ENCODE measurements at places on chromosomes 2 and 18.

- DNase-seq: no peak
Observed at GRCh38 chr18:60883587-60883986, 449.6 kb upstream of the CDH20 start.

DNA sequence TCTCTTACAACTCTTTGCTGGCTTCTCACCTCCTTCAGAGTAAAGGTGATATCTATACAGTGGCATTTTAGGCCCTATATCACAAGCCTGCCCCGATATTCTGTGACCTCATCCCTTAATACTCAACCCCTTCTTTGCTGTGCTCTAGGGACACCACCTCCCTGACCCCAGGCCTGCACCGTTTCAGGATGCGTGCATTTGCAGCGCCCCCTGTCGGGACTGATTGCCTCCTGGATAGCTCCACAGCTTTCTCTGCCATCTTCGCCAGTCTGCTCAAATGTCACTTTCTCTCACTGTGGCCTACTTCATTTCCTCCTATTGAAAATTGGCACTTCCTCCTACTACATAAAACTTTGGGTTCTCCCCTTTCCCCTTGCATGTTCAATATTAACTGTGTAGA, 289.6 kb downstream of the SOCS6 start:
- no peak for DNase-seq

DNA sequence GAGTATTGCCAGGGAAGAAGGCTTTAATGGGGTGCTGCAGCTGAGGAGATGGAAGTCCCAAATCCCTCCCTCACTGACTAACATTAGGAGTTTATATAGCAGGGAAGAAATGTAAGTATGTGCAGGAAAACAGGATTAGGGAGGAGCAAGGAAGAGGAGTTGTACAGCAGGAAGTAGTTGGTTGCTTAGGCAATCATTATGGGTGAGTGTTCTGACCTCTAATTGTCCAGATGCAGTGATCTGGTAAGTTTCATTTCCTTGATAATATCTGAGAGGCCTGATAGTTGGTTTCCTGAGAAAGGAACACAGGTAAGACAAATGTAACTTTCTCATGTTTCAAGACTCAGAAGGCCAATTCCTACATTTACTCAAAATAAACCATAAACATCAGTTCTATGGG, 331.9 kb upstream of the GULP1 start:
- DNase-seq: no peak

- DNase-seq: no peak
Observed at GRCh38 chr2:69616755-69617154, 26.8 kb downstream of the AAK1 start.

DNA sequence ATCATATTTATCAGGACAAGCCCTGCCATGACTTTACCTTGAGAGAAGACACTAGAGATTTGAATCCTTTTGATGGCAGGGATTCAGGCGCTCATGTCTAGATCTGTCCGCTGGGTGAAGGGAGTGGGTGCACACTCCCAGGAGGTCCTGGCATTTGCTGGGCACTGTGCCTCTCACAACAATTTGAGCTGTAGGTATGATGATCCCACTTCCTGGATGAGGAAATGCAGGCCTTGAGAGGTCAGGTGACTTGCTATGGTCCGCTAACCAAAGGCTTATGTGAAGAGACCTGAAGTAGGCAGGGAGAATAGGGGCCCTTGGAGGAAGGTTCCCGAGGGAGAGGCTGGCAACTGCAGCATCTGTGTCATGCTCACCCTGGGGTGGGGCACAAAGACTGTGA, 206.1 kb downstream of the HAUS1 start:
- no peak for DNase-seq

- no peak for DNase-seq
Observed at GRCh38 chr2:200616193-200616592, 30.4 kb downstream of the AOX1 start.

DNA sequence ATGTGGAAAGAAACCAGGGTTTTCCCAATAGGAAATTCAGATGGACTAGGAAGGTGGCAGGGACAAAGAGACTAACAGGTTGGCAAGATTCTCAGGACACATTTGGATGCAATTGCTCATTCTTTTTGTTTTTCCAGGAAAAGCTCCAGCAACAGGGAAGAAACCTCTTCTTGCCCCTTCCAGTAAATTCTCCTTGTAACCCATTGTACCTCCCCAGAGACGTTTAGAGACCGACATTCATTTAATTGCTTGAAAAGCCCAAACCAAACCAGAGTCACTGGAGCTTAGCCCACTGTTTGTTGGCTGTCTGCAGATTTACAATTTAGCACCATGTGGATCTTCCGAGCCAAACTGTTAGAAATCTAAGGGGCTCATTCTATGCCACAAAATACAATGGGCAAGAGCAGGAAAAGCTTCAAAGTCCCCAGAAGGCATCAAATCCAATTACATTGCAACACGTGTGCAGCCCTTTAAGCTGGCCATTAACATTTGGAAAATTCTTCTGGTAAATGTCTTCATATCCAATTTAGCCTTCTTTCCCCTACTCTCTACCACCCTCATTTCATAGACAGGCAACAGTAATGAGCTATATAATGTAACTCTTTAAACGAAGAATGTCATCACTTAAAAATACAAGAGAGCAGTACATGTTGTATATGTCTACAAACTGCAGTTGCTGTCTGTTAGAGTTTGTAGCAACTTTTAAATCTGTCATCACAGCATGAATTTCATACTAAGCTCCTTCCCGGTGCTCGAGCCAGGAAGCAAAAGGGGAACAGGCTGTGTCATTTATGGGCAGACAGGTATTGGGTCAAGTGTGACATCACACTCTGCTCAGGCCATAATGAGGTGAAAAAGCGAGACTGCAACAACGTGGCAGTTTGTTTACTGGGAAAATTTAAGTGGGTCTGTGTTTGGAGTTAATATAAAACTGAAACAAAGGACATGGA, 235.6 kb upstream of the HNRNPA3 start:
- DNase-seq: no peak

GRCh38 chr18:46574000-46574742, 82.8 kb downstream of the LOXHD1 start:
- DNase-seq: no peak

GRCh38 chr2:211133766-211134165, 577.4 kb downstream of the CPS1 start:
- DNase-seq: no peak

DNA sequence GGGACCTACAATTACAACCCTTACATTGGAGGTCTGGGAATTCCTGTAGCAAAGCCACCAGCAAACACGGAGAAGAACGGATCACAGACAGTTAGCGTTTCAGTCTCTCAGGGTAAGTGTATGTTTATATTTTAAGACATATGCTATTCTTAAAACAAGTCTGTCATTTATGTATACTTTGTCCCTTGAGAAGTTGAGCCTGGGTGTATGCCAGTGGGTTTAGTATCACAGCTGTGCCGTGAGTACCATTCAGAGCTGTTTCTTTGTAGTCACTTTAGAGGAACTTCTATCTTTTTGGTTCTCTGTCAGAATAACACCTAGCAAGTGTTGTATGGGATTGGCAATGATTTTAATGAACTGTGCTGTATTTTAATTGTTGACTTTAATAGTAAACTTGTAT, 125.6 kb downstream of the BIRC6 start:
- no peak for DNase-seq

DNA sequence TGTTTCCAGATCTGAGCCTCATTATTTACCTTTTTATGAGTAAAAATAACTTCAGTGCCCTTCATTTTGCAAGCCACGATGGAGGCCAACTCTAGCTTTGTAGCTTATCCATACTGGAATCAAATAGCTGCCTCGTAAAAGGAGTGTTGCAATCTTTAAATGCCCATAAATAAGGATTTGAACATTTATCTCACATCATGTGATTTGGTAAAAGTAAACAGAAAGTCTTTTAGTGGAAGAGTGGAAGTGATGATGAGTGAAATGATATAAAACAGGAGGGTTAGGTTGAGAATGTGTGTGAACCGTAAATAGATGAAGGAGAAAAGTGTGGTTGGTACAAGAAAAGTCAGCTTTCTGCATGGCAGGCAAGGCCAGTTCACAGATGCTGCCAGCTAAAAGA, 348.9 kb downstream of the OSR1 start:
- DNase-seq: no peak

GRCh38 chr2:157625296-157625695, 3.4 kb downstream of the ACVR1C start:
- no peak for DNase-seq

- no peak for DNase-seq
Observed at GRCh38 chr18:3248658-3249359, 1.2 kb downstream of the MYL12A start.

- DNase-seq: no peak
Observed at GRCh38 chr2:228866781-228867180, 404.3 kb downstream of the PID1 start.

DNA sequence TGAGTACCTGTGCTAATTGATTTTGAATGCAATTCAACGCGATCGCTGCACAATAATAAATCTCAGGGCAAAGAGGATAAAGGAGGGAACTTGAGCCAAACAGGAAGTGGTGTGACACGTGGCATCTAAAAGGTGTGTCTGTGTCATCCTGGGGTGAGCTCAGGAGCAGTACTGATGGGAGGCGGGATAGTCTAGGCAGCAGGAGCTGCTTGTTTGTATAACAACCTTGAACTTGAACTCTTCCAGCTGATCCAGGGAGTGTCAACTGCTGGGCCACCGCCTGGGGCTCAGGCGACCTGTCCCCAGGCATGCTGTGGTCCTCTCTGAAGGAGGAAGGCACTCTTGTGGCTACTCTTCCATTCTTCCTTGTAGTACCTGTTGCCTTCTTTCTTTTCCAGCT, 61.2 kb downstream of the BOD1L2 start:
- DNase-seq: no peak

DNA sequence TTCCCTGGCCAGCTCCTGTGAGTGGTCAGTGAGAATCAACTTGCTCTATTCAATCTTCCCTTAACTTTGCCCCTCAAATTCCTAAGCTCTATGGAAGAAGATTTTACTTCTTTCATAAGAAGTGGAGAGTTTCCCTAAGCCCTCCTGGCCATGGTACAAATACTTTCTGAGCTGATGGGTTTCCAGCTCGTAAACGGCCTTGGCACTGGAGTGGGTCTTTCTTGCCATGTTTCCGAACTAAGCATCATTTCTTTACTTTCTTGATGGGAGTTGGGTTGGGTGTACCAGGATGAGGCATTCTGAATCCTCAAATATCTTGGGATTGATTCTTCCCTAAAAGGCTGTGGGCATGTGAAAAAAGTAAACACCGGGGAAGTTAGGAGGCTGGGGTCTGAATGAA, 72.5 kb downstream of the ACKR3 start:
- DNase-seq: no peak

GRCh38 chr2:183035298-183035953, 2.8 kb downstream of the NCKAP1 start:
- DNase-seq: no peak

- DNase-seq: no peak
Observed at GRCh38 chr2:154194909-154195643, 323.4 kb downstream of the GALNT13 start.

- no peak for DNase-seq
Observed at GRCh38 chr2:65458999-65459398, 26.6 kb upstream of the SPRED2 start.

DNA sequence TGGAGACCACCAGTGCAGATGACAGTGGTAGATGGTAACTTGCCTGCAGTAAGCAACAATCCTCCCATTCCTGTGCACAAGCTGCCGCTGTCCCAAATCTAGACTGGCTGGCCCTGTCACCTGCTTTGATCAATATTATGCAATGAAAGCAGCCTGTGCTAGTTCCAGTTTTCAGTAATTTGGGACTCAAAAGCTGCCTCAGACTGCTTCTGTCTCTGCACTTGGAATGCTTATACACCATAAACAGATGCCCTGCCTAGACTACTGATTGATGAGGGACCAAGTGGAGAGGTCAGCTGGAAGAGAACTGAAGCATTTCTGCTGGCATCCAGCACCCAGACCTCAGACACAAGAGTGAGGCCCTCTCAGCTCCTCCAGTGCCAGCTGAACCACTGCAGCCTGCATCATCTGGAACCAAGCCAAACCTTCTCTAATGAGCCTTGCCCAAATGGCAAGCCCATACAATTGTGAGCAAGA, 24.9 kb downstream of the CCBE1 start:
- DNase-seq: no peak

GRCh38 chr2:112096098-112096497, 41.0 kb downstream of the TMEM87B start:
- no peak for DNase-seq

DNA sequence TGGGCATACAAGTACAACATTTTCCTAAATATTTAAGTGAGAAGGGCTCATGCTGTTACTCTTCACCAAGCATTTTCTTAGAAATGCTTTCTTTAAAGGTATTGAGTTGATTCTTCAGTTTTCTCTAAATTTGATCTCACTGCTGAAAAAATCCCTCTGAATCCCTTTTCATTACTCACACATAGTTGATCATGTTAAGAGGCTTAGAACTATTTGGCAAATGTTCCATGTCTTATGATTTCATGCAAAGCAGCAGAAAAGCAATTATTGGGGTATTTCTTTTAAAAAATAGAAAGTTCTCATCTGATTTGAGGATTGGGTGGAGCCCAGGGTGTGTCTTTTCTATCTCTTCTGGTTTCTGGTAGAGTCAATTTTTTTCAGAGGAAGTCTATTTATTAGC, 1079.8 kb upstream of the ZEB2 start:
- DNase-seq: no peak

GRCh38 chr2:174005801-174006419, 40.7 kb upstream of the SP3 start:
- no peak for DNase-seq

DNA sequence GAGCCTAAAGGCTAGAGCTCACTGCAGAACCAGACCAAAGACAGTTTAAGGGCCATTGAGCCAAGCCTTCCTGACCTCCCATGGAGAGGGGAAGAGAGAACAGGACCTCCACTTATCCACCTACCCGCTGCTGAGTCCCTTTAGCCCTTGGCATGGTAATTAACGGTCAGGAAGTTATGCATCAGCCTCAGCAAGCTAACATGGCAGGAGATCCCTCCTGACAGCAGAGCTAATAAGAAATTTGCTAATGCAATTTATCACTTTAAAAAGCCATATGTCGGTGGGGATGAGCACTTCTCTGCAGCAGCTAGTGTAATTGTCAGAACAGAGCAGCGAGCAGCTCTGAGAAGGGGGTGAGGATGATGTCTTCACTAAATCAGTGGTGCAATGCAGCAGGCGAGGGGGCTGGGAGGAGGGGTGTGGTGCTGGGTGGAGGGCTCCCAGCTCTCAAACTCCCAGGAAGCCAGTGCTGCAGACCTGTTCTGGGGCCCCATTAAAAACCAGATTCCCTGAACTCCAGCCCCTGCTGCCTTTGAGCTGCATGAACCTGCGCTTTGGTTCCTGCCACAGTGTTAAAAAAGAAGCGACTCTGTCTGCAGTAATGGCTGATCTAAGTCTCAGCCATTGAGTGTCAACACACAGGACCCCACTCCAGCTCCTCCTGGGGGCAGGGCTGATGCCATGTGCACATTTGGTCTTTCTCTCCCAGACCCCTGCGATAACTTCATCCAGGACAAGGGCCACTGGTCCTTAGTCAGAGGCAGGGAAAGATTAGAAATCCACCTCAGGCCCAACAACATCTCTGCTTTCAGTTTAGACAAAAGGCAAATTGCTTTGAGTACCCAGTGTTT, 84.2 kb upstream of the STPG4 start:
- DNase-seq: no peak

DNA sequence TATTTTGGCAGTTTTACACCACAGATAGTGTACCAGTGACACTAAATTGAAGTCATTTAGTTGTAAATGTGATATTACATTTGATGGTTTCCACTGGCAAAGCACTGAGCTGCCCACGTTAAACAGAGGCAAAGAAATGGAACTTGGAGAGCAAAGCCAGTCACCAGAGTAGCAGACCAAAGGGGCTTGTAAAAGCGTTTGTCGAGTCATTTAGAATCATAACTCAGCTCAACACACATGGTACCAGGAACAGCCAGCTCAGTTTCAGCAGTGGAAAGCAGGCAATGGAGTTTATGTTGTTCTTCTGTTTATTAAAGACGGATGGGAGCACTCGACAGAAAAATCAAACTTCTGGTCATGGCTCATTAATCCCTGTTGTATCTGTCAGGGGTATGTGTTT, 91.2 kb downstream of the POU3F3 start:
- DNase-seq: no peak
